Hematopoietic multipotent progenitor cell treated with erythropoietin and hydrocortisone succinate and interleukin-3 and kit ligand, for 17 days (in vitro differentiated cells): ENCODE measurements at places on chromosomes 7 and 10.

DNA sequence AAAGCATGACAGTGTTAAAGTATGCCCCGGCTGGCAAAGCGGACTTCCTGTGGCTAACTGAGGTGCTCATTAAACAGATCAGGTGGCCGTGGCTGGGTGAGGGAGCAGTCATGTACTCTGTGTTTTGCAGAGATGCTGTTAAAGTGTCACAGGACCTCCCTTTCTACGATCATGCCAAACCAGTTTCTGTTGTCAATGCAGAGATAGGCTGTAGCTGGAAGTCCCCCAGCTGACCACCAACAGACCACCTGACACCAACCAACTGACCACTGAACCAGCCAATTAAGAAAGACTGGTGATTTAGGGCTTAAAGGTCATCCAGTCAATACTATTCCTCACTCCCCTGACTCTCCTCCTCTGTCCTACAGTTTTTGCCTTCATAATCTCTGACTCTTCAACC is 431.1 kb upstream of the LRGUK start:
- DNase-seq, result no peak

GRCh38 chr10:26242706-26243350 is 26.3 kb downstream of the GAD2 start:
- DNase-seq, result no peak

GRCh38 chr10:85362401-85362800 is 1004.2 kb downstream of the GRID1 start:
- DNase-seq, result no peak

DNA sequence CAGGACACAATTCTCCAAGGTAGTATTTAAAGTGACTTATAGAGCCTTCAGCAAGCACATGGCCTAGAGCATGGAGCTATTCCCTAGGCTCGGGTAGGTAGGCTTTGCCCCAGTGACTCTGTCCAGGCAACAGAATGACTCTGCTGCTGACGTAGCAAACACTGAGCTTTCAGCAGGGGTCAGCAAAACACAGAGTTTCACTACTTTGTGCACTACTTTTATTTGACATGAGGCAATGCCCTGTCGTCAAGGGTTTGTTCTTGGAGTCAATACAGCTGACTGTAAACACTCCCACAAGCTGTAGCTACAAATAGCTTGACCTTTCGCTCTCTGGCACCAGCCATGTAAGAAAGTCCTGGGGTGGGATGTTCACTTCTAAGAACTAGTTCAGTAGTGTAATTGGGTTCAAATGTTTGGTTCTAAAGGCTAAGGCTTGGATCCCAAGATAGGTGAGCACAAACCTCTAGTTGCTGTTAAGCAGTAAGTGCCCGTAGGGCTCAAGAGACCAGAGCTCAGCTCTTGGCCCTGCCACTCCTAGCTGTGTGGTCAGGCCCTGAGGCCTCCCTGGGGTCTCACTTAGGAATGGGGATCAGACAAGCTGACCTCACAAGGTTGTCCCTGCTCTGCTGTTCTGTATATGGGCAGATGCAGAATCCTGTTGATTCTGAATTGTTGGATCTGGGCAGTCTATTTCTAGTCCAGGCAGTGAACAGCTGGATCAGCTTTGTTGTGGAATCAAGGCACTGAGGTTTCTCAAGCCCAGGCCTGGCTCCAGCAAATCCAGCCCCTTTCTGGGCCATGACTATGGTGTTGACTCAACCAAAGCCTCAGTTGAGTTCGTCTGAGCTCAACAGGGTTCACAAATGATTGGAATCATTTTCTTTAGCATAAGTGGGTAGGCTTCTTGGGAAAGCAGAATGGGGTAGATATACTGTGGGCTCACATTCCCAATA is 10.7 kb downstream of the NODAL start:
- no peak for DNase-seq

DNA sequence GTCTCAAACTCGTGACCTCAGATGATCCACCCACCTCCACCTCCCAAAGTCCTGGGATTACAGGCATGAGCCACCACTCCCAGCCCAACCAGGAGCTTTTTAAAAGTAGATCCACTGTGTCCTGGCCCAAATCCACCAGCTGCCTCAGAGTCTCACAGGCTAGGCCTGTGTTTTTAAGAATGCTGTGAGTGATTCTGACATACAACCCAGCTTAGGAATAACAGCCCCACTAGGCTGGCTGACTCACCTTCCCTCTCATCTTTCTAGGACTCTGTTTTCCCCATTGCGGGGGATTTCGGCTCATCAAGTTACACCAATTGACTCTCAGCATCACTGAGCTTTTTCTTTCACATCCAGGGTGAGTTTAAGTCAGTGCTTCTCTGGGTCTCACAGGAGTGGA is 207.6 kb downstream of the SKIDA1 start:
- DNase-seq, result no peak

DNA sequence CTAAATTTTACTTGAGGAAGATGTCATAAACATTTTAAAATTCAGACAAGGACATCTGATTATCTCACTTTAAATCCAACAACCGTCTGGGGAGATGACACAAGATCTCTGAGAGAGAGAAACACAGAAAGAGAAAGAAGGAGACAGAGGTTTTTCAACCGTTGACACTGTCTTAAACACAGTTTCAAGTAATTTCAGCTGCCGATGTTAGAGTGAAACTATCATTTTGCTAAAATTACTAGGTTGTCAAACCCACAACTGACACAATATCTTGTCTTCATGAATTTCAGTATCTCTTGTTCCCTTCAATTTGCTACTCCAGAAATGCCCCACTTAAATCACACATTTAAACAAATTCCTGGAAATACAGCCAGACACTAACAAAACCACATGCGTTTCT is 174.8 kb downstream of the RAPGEF5 start:
- DNase-seq, result no peak

- no peak for DNase-seq
These were observed 47.5 kb downstream of the GSDME start for GRCh38 chr7:24709585-24710360.

GRCh38 chr7:127208351-127208750 is 44.4 kb downstream of the GRM8 start:
- DNase-seq, result no peak

DNA sequence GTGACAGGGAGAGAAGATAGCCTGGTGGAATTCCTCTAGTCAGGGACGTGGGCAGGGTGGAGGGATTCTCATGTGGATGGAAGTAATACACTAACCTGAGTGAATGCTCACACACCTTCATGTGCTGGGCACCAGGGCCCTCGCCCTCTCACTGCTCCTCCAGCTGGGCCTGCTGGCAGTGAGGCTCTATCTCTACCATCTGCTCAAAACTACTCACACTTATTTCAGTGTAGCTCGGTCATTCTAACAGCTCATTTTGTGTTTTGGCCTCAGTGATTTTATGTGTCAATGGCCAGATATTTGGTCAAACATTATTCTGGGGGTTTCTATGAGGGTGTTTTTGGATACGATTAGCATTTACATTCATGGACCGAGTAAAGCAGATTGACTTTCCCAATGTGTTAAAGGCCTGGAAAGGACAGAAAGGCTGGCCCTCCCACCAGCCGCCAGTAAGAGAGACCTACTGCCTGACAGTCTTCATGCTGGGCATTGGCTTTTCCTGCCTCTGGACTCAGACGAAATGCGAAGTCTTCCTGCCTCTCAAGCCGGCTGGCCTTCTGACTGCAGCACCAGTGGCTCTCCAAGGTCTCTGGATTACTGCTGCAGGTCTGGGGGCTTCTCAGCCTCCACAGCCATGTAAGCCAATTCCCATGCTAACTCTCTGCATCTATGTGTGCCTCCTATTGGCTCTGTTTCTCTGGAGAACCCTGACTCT is 335.4 kb downstream of the CXCL12 start:
- no peak for DNase-seq

- DNase-seq, result peak; percentile 93
These were observed 2.9 kb upstream of the GET4 start for GRCh38 chr7:873367-874002.

GRCh38 chr7:44375926-44376342 is 50.5 kb upstream of the CAMK2B start:
- no peak for DNase-seq

DNA sequence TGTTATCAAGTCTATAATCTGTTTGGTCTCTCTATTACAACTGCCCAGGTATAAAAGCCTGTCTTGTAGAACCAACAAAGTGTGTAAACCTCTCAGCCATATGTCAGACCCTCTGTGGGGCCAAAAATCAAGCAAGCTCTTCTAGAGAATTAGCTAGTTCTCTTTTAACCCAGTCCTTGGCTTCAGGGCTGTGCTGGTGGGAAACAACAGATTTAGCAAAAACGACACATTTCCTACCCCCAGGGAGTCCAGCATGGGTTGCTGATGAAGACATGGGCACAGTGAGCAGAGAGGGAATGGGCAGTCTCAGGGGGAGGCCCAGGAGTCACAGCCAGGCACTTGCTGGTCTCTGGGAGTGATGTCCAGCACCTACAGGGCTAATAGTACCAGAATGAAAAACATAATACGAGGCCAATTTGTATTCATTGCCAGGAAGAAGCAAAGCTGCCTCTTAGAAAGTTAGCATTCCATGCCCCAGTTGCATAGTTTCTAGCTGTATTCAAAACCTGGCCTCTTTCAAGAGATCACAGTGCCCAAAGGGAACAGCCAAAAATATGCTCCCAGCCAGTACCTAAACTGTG is 80.1 kb downstream of the FRMD4A start:
- no peak for DNase-seq

DNA sequence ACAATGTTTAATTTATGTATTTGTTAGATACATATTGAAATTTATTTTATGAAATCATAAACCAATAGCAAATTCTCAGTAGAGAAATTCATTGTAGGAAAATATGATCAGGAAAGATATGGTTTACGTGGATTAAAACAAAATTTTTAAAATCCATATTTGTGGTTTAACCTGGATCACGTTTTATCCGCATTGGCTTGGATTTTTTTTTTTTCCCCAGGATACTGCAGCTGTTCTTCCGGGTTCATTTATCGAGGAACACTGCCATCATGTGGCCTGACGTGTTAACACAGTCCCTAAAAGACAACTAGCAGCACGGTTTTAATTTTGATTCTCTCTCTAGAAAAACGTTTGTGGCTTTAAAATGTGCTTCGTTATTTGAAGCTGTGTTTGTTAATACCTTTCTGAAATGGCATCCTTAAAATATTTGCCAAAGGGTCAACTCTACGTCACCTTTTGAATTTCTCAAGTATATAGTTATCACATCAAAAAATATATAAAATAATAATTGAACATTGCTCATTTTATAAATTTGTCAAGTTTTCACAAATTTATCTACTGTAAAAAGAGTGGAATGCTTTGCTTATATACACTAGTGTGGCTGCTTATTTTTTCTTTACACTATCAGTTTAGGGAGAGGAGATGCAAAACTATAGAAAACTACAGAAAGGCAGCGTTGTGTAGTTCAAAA is 8.7 kb upstream of the ASB4 start:
- DNase-seq, result peak; percentile 22

GRCh38 chr10:77036993-77037734 is 600.4 kb downstream of the KCNMA1 start:
- DNase-seq, result no peak

DNA sequence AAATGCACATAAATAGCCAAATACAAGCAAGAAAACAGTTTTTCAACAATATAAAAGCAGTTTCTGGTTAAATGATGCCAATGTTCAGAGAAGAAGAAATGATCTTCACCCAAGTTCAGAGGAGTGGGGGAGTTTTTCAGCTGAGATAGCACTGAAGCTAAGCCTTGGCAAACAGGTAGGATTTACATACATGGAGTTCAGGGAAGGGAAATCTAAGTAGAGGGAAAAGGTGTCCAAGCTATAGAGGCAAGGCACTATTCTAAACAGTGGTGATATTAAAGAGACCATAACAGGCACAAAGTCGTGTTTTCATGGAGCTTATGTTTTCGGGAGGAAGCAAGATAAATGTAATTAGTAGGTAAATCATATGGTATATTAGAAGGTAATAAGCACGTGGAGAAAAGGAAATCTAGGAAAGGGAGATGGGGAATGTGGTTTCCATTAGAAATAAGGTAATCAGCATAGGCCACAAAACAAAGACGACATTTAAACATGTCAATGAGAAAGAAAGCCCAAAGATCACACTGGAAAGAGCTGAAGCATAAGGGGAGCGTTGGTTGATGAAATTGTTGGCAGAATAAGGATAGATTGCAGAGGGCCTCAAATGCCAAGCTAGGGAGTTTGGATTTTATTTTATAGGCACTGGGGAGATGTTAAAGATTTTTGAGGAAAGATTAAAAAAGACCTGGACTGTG is 704.3 kb downstream of the MAGI2 start:
- no peak for DNase-seq

GRCh38 chr7:148050492-148051158 is 539.9 kb upstream of the C7orf33 start:
- no peak for DNase-seq

DNA sequence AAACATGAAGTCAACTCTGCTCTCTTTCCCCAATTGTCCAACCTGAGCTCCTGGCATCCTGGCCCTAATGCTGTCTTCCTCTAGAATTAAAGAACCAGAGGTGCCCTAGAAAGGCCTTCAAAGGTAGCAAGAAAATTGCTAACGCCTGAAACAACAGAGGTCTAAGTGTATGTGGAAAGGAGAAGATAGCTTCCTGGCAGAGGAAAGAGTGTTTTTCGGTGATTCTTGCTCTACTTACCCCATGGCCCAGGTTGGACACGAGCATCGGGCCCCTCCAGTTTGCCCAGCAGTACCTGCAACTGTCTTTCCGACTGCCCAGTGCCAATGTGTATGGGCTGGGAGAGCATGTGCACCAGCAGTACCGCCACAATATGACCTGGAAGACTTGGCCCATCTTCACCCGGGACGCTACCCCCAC is 22.2 kb downstream of the MGAM2 start:
- DNase-seq, result no peak

GRCh38 chr7:148633761-148634160 is 43.2 kb downstream of the C7orf33 start:
- no peak for DNase-seq
